ENCODE measurements at places on chromosomes 12 and 14.

- no peak for DNase-seq
Measured at GRCh38 chr12:15276088-15276698, 46.1 kb upstream of the PTPRO start.

DNA sequence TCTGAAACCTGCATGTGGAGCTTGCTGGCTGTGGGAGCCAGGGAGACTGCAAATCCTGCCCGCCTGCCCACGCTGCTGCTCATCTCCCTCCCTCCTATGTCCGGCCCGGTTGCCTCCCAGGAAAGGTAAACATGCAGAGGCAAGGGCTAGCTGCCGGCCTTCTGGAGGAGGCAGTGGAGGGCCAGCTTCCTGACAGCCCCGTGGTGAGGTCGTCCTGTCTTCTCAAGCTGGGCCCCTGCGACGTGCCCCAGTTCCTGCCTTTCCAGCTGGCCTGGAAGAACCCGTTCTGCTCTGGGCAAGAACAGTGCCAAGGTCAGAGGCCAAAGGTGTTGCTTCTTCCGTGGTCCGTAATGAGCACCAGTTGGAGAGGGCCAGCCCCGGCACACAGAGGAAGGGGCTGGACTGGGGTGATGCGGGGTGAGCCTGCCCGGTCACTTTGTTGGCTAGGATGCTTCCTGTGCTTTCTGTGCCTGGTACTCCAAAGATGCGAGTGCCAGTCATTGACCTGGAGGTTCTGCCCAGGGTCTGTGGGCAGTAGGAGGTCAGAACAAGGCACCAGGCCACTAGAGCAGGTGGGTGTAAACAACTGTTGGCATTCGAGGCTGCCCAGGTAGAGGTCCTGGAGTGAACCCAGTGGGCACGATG lies 25.3 kb downstream of the TPCN1 start:
- no peak for DNase-seq

DNA sequence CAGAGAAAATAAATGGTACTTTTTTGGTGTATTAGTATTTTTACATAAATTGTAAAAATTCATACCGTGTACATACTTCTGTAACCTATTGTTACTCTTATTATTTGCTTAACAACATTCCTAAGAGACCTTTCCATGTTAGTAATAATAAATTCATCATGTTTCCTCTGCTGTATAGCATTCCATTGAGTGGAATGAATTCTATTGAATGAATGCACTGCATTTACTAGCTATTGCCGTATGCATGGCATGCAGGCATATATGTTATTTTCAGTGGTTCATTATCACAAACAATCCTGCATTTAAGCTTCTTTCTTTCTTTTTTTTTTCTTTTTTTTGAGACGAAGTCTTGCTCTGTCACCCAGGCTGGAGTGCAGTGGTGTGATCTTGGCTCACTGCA lies 137.6 kb upstream of the TBX3 start:
- no peak for DNase-seq

DNA sequence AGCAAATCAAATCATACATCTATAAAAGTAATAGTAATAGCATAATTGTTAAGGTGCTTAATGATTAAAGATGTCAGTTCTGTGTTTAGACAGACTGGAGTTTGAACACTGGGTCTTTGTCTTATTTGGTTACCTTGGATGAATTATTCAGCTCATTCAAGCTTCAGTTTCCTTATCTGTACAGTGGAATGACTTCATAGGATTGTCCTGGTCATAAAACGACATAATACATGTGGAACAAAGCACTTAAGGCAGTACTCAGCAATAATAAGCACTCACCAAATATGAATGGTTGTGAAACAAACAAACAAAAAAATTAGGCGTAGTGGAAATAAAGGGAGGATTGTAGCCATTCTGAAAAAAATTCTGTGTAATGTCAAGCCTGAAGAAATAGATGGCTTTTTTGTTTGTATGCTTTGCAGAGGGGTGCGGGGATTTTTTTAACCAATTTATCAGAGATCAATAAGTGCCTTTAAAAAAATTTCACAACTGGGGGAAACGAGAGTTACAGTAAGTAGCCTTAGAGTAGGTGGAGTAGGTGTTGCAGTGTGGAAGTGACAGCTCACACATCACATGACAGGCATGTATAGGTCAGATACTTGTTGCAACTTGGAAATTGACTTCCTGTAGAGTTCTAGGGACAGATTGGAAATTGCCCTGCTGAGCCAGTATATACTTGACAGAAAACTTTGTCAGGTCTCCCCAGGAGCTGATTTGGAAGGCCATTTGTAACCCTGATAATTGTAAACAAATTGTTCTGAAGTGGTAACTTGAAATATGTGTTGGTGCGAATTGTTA lies 157.7 kb downstream of the SLC15A5 start:
- no peak for DNase-seq

DNA sequence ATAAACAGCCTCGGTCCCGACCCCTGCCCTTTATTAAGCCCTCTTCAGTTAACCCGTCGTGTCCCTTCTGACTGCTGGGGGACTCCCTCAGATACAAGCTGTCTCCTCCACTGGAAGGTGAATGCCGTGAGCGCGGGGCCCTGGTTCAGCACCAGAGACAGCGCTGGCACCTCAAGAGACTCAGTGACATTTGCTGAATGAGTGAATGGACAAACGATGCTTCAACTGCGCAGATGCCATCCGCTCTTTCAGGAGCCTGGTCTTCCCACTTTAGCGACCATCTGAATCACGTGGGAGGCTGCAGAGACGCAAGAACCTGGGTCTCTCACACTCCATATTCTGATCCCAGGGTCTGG lies 92.6 kb upstream of the SFSWAP start:
- no peak for DNase-seq

GRCh38 chr12:107801150-107801549 lies 26.6 kb downstream of the ASCL4 start:
- no peak for DNase-seq

DNA sequence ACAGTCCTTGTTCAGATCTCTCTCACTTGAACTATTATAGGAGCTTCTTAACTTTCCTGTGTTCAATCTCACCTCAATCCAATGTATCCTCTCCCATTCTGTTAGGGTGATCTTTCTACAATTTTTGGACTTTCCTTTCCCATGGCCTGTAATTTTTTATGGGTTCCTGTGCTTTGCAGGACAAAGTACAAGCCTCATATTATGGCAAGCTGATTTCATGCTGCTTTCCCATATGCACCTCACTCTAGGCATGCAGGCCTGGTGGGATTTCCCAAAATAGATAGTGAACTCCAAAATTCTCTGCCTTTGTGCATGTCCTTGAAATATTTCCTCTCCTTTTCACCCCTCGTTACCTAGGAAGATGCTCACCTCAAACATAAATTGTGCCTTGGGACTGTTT lies 499.4 kb downstream of the NAV3 start:
- no peak for DNase-seq

DNA sequence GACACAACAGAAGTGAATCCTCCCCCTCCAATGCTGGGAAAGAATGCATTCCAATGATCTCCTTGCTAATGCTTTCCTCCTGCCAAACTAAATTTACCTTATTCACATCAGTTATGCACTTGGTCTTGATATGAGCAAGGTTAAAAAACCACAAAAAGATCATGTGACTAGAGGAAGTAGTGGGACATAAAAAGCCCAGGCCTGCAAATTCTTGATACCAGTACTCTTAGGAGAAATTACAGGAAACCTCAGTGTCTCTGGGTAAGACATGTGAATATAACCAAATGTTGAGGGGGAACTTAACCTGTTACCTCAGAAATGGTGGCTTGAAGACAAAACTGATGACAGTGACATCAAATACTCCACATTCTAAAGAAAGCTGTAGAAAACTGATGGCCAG lies 427.1 kb downstream of the RPS29 start:
- no peak for DNase-seq

DNA sequence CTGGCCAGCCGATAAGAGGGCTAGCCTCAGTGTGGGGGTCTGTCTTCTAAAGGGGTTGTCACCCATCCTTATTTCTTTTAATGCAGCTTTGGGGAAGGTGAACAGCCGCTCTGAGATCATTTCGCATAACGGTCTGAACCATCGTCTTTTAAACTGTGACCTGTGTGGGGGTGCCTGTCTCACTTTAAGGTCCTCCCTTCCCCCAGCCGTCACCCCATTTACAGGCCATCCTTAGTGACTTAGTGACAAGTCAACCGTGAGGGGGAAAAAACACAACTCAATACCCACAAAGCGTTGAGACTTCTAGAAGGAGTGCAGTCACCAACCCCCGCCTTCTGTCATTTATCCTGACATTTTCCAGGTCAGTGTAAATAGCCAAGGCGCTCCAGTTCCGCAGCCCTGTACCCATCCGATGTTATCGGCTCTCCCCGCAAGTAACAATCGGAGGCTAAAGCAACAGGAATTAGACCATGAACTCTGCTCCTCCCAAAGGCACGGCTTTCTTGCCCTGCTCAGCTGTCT lies 505 bp upstream of the DENND5B start:
- DNase-seq: no peak

GRCh38 chr14:22887260-22887989 lies 4.4 kb downstream of the REM2 start:
- DNase-seq: no peak

GRCh38 chr12:15899282-15899870 lies 11.8 kb upstream of the DERA start:
- DNase-seq: peak; percentile 27

DNA sequence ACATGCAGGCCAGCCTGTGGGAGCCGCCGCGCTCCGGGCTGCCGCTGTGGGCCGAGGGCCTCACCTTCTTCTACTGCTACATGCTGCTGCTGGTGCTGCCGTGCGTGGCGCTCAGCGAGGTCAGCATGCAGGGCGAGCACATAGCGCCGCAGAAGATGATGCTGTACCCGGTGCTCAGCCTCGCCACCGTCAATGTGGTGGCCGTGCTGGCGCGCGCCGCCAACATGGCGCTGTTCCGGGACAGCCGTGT lies 2.9 kb downstream of the TMEM121 start:
- no peak for DNase-seq

- DNase-seq: no peak
Measured at GRCh38 chr14:103072595-103073366, 11.2 kb upstream of the LBHD2 start.

- DNase-seq: no peak
Measured at GRCh38 chr14:22390195-22390594, 198.8 kb downstream of the DAD1 start.

DNA sequence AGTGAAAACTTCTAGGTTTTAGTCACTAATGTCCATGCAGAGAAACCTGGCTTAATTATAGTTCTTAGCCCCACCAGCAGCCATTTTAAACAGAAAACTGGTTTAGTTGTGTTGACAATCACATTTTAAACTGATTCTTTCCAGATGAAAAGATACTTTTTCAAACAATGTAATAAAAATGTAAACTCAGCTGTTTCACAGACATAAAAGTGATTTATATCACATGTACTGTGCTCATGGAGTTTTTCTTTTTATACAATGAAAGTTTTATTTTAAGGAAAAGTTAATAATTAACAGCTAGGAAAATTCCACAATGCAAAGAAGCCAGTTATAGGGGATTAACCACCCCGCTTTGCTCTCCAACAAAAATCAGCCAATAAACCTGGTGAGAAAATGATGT lies 129.7 kb downstream of the PAX9 start:
- DNase-seq: no peak

Measured in T-helper 2 cell (primary cell).